Endothelial cell (in vitro differentiated cells): ENCODE measurements at places on chromosomes 5 and 9.

DNA sequence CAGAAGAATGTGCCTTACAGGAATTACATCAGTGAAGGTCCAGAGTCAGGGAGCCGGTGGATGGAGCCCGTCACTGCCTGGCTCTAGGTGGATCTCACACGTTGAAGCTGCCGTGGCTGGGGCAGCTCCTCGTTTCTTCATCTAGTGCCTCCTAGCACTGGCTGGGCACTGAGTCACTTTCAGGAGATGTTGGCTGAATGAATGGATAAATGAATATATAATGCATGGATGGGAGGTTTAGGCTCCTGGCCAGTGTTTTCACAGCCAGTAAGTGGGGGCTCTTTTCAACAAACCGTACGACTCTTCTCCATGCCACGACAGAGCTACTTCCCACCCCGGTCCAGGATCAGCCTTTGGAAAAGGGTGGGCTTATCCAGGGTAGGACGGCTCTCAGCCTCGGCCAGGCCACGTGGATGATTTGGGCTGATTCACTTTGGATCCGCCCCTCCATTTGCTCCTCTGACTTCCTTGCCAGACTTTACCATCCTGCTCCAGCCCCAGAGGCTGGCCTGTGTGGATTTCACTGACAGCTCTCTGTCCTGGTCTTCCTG, 1.3 kb upstream of the SH3PXD2B start:
- peak; percentile 32 for DNase-seq

DNA sequence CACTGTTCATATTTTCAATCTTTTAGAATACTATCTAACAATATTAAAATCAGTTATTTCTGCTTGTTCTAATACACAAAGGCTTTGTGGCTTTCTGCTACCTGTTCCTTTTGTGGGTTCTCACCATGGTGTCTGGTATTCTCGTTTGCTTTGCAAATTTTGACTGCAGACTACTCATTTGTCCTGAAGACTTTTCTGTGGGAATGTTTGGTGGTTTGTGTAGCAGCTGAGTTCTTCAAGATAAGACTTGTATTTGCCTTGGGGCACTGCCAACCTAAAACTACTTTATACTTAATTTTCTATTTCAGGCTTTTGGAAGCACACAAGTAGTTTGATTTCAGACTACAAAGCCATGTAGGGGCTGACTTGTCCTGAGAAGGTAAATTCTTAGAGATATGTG, 11.1 kb downstream of the IL33 start:
- DNase-seq, result no peak

GRCh38 chr5:151154931-151155774, 2.4 kb downstream of the ANXA6 start:
- no peak for DNase-seq

GRCh38 chr9:88933607-88934379, 57.5 kb upstream of the S1PR3 start:
- peak; percentile 24 for DNase-seq

DNA sequence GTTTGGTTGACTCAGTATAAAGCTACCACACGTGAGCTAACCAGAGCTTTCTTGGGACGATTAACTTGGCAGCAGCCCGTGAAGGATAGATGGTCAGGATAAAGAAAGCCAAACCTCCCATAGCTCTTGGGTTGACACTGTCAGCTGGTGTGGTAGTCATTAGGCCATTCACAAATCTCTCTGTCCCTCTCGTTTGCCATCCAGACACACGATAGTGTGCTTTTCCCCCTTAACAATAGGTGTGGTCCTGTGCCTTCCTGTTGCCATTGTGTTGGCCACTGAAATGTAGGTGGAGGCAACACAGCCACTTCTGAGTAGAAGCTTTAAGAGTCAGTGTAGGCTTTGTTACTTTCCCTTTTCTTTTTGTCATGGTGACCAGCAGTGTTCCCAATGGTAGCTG, 11.7 kb downstream of the OR13J1 start:
- no peak for DNase-seq

DNA sequence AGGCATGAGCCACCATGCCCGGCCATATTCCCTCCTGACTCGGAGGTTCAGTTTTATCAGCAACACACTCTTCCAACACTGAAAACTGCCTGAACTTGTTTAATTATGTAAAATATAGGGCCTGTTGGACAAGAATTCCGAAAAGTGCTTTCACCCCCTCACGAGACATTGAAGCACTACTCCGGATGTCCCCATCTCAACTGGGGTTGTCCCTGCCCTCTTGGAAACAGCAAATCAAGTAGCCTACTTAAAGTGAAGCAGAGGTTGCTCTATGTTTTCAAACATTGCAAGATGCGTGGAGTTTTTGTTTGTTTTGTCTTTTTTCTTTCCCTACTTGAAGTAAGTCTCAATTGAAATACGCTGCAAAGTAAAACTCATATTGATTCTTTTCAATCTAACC, 7.6 kb downstream of the PTGER4 start:
- no peak for DNase-seq

DNA sequence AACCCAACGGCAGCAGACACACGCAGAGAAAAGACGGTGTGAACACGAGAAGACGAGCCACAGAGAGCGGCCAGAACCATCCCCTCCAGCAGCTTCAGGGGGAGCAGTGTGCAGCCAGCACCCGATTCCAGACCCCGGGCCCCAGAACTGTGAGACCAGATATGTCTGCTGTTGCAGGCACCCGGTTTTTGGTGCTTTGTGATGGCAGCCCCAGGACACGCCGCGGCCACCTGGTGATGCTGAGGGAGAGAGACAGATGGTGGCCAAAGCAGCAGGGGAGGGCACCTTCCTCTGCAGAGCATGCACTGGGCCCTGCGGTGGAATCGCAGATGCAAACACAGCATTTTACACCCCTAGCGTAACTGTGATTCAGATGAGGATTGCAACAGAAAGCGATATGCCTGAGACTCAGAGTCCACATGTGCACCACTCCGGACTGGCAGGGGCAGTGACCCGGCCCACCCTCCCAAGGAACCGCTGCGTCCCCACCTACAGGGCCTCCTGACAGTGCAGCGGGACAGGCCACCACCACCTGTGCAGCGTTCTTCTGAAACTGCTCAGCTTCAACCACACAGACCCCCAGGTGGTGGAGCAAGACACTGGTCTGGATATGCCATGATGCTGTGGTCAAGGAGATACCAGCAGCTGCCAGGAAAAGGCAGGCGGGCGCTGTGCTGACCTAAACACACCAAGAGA, 24.0 kb downstream of the ZDHHC11B start:
- DNase-seq, result no peak

GRCh38 chr9:135858491-135859185, 48.7 kb downstream of the CAMSAP1 start:
- no peak for DNase-seq

- no peak for DNase-seq
These were observed 1.5 kb downstream of the FAM78A start for GRCh38 chr9:131274674-131275331.

DNA sequence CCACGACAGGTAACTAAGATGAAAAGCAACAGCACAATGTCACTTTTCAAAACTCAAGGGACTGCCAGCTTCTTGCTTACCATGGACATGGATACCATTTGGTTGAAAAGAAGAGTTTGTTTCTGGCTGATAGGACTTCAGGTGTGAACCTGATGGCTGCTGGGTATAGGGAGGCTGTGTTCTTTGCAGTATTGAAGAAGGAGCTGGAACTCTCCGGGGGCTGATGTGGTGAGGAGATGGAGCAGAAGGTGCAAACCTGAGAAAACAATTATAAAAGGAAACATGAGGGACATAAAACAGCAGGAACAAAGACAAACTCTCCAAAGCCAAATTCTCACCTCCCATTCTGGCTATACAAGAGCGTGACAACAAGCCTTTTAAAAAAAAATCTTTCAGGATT, 330.1 kb upstream of the RFX3 start:
- no peak for DNase-seq

GRCh38 chr9:91948597-91949391, 1.2 kb downstream of the ROR2 start:
- peak; percentile 61 for DNase-seq

GRCh38 chr5:168072665-168073064, 218.8 kb upstream of the WWC1 start:
- DNase-seq, result no peak

DNA sequence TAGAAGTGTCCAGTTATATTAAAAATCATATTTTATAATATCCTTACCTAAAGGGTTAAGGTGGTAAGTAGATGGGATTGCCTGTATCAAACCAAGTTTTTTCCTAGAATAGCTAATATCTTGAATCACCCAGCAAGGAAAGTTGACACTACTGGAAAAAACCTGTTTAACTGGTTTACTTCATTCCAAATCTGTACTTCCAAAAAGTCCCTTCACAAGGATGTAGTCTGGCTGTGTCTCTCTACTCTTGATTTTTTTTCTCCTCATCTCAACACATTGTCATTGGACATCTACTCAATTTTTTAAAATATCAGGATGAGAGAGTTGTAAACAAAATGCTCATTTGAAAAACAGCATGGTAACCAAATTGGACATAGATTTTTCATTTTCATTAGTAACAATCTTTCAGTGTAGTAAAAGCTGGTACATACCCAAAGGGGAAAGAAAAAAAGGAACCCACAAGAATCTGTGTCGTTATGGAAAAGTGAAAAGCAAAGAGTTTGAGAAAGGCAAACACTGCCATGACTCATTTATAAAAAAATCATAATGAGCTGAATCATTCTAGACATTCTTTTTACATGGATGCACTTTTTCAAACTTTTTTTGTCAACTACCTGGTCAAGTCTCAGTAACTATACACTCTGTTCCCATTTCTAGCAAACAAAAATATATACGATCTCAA, 173.5 kb downstream of the GLIS3 start:
- no peak for DNase-seq

DNA sequence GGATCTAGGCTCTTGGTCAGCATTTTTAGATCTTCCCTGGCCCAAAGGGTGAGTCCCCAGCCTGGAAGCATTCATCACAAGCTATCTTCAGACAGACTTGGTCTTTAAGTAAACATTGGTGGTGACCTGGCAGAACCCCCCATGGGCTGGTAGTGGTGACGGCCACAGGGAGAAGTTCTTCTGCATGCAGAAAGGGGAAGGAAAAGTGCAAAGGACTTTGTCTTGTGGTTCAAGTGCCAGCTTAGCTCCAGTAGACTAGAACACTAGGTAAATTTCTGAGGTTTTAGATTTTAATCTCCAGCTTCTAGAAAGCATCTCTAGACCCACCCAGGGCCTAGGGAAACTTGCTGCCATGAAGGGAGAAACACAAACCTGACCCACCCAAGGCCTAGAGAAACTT, 584.0 kb downstream of the CHSY3 start:
- DNase-seq, result no peak

DNA sequence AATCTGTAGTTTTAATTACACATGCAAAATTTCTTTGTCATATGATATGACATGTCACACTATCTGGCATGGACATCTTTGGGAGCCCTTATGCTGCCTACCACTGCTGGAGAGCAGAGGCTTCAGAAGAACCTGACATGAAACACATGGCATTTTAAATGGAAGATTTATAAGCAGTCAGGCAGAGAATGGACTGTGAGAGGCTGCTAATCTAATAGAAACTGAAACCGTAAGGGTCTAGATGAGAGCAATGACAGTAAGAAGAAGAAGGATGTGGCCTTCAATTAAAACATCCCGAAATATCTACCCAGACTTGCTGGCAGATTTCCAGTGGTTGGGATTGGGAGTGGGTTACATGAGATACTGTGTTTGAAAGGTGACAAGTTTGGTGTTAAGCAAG, 149.8 kb downstream of the MACIR start:
- no peak for DNase-seq

DNA sequence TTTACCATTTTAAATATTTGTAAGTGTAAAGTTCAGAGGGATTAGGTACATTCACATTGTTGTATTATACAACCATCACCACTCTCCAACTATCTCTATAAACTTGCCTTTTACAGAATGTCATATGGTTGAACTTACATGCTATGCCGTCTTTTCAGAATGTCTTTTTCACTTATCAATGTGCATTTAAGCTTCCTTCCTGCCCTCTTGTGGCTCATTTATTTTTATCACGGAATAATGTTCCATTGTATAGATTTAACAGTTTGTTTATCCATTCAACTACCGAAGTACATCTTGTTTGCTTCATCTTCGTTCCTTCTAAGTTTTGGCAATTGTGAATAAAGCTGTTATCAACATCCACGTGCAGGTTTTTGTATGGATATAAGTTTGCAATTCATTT, 133.3 kb upstream of the C6 start:
- no peak for DNase-seq

DNA sequence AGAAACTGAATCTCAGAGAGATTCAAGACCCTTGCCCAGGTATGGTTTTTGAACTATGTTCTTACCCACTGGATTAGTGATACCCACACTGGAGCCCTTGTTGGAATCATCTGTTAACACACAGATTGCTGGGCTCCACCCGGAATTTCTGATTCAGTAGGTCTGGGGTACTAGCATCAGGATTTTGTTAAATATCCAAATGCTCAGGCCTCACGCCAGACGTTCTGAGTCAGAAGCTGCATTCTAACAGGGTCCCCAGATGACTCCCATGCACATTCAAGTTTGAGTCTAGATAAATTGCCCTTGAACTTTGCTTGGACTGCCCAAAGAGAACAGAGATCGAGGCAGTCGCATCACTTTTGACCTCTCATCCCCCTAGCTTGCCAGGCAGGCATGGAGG, 182.0 kb upstream of the WWC1 start:
- DNase-seq, result no peak

DNA sequence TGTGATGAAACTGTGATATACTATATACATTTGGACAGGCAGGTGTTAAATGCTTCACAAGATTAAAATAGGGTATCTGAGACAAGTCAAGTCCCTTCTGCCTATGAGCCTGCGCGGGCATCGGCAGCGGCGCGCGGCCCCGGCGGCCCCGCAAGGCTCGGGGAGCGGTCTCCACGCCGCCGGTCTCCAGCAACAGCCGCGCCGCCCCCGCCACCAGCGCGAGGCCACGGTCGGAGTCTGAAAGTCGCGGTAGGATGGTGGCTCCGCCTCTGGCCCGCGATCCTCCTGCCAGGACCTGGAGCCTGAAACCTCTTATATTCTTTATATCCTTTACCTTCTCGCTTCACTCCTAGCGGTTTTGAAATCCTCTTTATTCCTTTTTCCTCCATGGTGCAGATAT, 99.4 kb downstream of the INSL6 start:
- DNase-seq, result no peak

DNA sequence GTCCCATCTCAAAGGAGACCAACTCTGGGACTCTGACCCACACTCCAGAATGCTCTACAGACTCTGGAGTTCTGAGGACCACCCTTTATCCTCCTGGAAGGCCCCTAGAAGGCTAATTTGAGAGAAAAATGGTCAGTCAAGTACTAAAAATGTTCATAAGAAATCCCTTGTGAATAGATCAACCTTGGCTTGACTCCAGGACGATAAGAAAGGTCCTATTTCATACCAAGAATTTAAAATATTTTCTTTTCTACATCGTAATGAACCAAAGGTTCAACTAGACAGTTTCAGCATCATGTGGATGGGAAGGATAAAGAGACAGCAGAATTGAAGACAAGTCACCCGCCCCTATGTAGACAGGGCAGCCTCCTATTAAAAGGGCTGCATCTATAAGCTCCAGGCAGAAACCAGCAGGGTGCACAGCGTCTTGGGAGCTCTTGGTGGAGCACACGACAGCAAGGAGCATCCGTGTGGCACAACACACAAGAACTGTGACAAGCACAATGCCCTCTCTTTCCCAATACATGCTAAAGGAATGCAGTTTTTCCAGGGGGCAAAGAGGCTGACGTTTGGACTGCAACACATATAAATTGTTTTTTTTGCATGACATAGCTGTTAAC, 38.3 kb downstream of the RASEF start:
- DNase-seq, result no peak
